EL (cell line): ENCODE measurements at places on chromosomes 1 and 21.

DNA sequence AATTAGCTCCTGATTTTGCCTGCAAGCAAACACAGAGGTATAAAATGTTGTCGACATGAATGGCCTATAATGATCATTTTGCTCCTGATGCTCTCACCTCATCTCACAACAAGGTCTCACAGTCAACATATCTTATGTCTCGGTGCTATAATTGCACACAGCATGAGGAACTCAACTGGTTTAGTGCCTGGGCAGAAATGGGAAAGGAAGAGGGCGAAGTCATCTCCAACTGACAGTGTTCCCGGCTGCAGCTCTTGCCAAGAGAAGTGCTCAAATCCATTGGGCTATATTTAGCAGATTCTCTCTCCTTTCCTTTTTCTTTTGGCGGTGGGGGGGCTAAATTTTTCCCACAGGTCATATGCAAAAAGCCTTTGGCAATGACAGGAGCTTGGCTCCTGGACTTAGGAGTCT lies 53.0 kb downstream of the SLC45A1 start:
- DNase-seq: no peak

DNA sequence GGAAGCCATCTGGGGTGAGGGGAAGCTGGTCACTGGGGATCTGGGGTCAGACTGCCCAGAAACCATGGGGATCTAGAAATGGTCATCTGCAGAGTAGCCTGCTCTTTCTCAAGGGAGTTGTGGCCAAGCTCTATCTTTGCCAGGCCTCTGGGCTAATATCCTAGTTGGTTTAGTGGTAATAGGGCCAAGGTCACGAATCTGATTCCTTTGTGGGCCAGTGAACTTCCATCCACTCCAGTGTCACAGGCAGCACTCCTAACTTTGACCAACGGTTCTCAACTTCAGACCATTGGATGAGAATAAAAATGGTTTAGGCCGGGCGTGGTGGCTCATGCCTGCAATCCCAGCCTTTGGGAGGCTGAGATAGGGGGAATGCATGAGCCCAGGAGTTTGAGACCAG lies 28.1 kb upstream of the PPP2R5A start:
- DNase-seq: no peak

DNA sequence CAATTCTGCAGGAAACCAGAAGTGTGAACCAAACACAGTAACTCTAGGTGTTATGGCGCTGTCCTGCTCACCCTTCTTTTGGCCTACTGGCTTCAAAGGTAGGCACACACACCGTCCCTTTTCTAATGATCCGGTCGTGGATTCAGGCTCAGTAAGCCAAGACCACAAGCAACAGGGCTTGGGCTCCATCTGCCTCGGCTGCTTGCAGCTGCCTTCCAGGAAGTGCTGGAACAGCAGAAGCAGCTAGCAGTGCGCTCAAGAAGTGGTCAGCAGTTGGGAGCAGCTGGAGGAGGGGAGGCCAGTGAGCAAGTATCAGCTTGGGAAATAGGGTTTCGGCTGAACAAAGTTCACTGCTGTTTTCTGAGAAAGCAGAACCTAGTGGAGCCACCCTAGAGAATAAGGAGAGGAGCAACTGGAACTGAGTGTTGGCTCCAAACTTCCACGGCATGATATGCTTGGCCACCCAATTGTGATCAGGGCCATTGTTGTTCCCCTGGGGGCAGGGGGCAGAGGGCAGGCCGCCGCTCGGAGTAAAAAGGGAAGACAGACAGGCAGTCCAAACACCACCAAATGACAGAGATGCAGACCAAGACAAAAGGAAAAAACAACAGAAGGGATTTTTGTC lies 173.4 kb downstream of the TOMM20 start:
- DNase-seq: no peak

GRCh38 chr1:216194721-216195120 lies 228.5 kb downstream of the USH2A start:
- peak; percentile 9 for DNase-seq

DNA sequence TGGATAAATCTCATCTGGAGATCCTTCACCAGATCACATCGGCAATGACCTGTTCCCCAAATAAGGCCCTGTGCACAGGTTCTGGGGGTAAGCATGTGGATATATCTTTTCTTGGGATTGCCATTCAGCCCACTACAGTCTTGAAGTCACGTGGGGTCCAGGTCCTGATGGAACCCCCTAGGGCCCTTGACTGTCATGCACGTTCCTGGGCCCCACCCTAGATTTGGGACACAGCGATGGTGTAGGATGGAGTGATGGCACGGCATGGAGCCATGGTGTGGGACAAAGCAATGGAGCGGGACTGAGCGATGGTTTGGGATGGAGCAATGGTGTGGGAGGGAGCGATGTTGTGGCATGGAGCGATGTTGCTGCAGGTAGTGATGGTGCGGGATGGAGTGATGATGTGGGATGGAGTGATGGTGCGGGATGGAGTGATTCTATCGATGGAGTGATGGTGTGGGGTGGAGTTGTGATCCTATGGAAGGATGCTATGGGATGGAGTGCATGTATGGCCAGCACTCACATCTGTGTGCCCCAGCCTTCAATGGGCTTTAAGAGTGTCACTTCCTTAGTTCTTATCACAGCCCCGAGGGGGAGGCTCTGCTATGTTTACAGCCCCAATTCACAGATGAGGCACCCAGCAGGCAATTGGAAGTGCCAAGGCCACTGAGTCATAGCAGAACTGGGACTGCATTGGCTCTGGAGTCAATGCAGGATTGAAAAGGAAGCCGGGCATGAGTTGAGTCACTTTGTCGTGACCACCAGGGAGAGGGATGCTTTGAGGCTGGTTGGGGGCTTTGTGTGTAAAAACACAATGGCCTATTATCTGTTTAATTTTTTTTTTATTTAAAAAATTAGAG lies 97.0 kb upstream of the C1orf174 start:
- DNase-seq: no peak

DNA sequence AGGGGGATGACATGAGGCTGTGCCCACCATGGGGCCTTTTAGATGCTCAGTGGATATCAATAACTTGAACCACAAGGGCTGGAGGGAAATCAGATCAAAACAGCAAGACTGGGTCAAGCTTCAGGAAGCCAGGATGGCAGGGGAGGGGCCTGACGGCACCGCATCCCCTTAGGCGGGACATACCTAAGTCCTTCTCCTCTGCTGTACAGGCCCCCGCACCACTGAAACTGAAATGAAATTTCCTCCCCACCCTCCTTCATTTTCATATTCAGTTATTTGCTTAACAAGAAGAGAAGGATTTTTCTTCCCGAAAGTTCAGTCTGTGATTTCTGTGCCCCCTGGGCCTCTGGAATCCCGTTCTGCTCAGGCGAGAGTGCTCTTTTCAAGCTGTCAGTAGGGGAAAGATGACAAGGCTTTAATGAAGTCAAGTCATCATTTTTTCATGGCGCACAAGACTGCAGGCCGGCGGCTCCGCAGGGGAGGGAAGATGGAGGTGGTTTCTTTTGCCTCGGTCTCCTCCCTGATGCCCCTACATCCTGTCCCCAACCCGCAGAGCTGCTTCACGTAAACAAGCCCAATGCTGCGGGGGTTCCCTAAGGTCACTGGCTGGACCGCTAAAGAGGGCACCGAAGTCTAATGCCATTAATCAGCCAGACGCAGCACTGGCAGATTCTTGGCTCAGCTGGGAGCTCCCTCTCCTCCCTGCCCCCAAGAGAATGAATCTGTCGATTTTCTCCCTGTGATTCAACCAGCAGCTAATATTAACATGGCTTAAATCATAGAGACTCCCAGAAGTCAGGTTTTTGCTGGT lies 264.8 kb downstream of the C1orf94 start:
- DNase-seq: no peak
